Activated naive CD4-positive, alpha-beta T cell treated with Interleukin-2 at 50 U/mL for 16 hours (primary cell): ENCODE measurements at places on chromosomes 6 and 20.

- DNase-seq, result no peak
These were observed 72.2 kb downstream of the RIN2 start for GRCh38 chr20:19830211-19830785.

GRCh38 chr6:124968401-124968800 lies 6.2 kb downstream of the RNF217 start:
- DNase-seq, result no peak

- DNase-seq, result no peak
These were observed 167.8 kb upstream of the CENPW start for GRCh38 chr6:126172131-126172530.

- no peak for DNase-seq
These were observed 37.4 kb upstream of the TBXT start for GRCh38 chr6:166204852-166205650.

GRCh38 chr6:69835414-69836179 lies 30.8 kb upstream of the COL19A1 start:
- no peak for DNase-seq

GRCh38 chr20:438571-439469 lies 23.5 kb downstream of the TBC1D20 start:
- DNase-seq, result peak; percentile 56

DNA sequence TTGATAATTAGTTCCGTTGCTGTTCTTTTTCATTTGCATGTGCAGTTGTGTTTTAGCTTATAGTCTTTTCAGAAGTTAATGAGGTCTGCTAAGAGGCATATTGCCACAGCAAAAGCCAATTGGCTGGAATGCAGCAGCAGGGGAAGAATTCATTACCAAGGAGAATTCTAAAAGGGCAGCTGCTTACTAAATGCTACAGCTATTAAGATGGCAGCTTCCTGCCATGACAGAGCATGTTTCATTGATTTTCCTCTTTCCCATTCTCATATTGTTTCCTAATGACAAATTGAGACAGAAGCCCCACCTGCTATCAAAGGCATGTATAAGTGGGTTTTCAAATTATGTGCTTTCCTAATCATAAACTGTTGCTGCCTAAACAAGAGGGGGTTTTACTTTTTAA lies 66.6 kb downstream of the CLVS2 start:
- DNase-seq, result no peak

- DNase-seq, result no peak
These were observed 161.5 kb upstream of the THBS2 start for GRCh38 chr6:169415179-169415578.

DNA sequence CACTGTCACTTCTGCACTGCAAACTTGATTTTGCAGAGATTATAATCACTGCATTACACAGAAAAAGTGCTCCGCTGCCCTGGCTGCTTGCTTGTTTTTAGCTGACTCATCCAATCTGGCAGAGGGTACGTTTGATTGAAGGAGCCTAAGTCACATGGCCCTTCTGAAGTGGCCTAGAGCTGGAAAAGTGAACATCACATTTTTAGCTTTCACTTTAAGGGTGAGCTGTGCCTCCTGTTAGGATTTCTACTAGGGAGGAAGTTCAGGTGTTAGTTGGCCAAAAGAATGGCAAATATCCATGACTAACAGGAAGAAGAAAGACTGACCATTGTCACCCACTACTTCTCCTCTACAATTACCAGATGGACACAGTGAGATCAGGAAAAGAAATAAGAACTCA lies 889.1 kb upstream of the MAP3K7 start:
- DNase-seq, result no peak

GRCh38 chr6:81126150-81126549 lies 626.3 kb downstream of the TENT5A start:
- DNase-seq, result no peak

- DNase-seq, result no peak
These were observed 28.1 kb downstream of the SLC52A3 start for GRCh38 chr20:740162-740561.

DNA sequence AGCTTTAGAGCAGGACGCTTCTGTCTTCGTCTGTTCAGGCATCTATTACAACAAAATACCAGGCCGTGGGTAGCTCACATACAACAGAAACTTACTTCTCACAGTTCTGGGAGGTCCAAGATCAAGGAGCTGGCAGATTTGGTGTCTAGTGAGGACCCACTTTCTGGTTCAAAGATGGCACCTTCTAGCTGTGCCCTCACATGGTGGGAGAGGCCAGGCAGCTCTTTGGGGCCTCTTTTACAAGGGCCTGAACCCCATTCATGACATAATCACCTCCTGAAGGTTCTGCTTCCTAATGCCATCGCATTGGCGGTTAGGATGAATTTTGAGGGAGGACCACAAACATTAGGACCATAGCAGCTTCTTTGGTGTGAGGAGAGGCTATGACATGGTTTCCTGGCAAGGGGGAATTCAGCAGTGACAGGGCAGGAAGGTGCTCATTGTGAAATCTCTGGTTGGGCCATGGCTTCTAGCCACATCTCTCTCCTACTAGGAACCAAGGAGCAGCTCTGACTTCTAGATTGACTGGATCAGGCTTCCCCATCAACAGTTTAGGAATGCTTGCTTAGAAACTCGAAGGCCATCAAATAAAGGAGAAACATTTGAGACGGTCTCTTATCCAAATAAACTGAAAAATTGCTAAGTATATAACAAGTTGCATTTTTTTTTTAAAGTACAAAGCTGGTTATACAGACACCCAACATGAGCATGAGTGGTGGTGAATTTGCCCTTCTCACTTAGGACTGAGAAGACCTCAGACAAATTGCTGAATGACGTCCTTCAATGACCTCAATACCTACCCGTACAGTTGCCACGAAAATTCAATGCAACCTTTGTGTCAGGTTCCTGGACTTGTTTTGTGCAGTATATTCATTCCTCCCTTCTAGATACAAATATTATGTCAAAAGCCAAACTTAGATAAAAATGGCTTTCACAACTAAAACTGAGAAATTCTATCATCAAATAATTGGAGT lies 140.7 kb downstream of the ZDHHC14 start:
- DNase-seq, result no peak

DNA sequence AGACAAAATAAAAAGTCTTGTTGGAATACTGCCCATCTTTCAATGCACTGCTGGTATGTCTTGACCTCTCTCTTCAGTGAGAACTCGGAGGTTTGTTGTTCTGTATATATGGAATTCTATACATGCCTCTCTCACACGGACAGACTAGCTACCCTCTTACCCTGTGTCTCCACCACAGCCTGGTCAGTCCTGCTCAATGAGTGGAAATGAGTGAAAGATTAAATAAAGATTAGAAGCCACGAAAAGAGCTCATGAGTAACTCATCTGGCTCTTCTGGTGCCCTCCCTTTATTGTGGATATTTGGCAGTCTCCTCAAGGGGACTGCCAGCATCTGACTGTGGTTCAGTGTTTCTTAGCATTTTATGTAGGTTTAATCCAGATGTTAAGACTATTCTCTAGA lies 262.8 kb upstream of the MAP3K7 start:
- DNase-seq, result no peak

DNA sequence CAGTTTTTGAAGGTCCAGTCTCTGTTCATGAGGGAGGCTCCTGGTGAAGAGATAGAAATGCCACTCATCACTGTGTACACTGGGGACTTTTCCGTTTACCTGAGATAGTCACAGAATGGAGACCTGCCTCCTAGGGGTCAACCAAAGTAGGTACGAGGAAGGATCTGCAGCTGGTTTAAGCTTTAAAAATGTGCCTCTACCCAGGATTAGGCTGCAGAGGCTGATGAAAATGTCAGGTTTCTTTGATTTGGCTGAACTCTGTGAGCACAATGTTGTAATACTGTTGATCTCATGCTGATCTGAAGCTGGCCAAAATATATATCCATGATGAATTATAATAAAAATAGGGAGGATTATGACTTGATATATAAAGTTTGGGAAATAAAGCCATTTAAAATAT lies 182.7 kb downstream of the ADAT2 start:
- DNase-seq, result no peak

DNA sequence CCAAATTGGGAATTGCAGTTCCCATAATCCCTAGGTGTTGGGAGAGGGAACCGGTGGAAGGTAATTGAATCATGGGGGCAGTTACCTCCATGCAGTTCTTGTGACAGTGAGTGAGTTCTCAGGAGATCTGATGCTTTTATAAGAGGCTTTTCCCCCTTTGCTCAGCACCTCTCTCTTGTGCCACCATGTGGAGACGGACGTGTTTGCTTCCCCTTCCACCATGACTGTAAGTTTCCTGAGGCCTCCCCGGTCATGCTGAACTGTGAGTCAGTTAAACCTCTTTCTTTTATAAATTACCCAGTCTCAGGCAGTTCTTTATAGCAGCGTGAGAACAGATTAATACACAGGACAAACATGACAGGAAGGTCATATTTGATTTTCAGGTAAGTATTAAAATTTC lies 25.3 kb upstream of the HECA start:
- DNase-seq, result peak; percentile 46

GRCh38 chr6:108839083-108839642 lies 9.1 kb upstream of the ARMC2 start:
- DNase-seq, result no peak

GRCh38 chr6:43853066-43853650 lies 83.1 kb downstream of the VEGFA start:
- no peak for DNase-seq

GRCh38 chr20:33145521-33145920 lies 22.4 kb upstream of the BPIFA2 start:
- DNase-seq, result no peak
